ENCODE measurements at places on chromosomes 7 and 10.
A peak's percentile ranks its signal among the peaks of the same experiment; 100 is the strongest.

DNA sequence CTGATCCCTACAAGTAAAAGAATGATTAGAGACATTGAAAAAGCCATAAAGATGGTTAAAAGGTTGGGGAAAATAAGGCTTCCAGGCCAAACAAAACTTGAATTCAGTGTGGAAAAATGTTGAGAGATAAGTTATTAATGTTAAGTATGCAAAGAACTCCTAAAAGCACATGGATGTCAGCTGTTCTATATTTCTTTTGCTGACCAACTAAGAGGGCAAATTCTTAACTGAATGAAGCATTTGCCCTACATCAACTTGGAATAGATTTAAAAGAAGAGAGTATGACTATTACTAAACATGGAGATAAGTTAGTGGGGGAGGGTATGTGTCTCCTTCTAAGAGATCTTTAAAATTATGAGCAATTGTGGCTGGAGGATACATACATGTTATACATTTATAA is 124.8 kb downstream of the KIAA1217 start:
- no peak for DNase-seq

- DNase-seq = peak; percentile 1
Measured at GRCh38 chr10:103512166-103512565, 18.7 kb downstream of the NEURL1 start.

DNA sequence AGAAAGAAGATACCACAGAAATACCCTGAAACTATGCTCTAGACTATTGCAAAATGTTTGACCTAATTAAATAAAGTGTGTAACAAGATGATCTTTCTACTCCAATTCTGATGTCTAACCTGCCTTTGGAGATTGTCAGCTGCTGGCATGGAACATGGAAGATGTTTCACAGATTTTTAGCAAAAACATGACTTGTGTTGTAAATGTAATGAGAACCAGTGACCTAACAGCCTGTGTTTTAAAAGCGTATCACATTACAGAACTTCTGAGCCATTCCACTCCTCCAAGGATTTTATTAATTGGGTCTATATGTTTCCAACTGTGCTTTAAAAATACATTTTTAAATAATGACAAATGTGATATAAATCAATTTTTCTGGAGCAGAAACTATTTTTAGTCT is 526.3 kb upstream of the SEMA3D start:
- no peak for DNase-seq

DNA sequence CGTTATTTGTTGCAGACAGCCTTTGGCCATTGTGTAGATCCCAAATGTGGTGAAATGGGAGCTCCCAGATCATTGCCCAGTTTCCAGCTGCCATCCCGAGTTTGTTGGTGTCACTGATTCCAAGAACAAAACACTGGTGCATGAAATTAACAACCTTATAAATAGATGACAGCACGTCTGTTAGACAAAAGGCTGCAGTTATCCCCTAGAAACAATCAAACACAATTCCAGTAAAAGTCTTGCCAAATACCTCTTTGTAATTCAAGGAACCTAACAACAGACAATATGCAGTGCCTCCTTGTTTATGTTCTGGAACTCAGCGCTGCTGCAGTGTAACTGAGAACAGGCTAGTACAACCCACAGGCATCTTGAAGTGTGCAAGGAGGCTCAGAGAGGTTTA is 404.5 kb downstream of the PAXIP1 start:
- no peak for DNase-seq

GRCh38 chr10:3119796-3120459 is 52.6 kb downstream of the PFKP start:
- peak; percentile 57 for DNase-seq

DNA sequence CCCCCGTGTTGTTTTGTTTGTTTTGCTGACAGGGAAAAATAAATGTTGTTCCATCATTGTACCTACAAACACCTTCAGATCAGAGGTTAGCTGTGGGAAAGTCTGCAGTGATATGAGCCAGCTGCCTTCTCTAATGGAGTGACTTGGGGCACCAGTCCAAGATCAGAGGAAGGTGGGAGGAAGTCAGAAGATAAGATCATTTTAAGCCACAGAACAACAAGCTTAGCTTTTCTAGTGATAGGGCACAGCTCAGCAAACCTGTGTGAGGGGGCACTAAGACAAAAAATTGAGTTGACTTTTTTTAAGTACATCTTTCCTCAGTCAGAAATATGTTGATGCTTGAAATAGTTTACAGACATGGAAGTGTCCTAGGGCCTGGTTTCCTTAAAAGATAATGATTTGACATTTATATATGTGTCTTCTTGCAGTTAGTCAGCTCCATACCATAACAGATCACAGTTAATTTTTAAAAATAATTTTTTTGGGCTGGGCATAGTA is 240.3 kb upstream of the KAT6B start:
- no peak for DNase-seq

DNA sequence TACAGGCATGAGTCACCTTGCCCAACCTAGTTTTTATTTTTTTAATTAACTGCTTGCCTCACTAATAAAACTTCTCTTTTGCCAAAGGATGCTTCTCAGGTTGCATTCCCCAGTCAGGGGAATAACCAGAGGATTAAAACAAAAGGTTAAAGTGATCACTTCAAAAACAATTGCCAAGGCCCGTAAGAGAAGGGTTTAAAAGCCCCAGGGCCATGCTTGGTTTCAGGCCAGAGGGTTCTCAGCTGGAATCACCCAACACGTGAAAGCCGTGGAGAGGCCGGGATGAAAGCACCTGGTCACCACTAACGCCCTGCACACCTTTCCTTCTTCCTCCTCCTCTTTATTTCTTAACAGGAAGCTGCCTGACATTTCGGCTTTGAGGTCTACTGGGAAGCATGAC is 587.5 kb downstream of the PTPRN2 start:
- no peak for DNase-seq

GRCh38 chr7:51620706-51621105 is 304.1 kb upstream of the COBL start:
- DNase-seq = no peak

- DNase-seq = no peak
Measured at GRCh38 chr10:14616465-14616864, 158.2 kb downstream of the FAM107B start.

DNA sequence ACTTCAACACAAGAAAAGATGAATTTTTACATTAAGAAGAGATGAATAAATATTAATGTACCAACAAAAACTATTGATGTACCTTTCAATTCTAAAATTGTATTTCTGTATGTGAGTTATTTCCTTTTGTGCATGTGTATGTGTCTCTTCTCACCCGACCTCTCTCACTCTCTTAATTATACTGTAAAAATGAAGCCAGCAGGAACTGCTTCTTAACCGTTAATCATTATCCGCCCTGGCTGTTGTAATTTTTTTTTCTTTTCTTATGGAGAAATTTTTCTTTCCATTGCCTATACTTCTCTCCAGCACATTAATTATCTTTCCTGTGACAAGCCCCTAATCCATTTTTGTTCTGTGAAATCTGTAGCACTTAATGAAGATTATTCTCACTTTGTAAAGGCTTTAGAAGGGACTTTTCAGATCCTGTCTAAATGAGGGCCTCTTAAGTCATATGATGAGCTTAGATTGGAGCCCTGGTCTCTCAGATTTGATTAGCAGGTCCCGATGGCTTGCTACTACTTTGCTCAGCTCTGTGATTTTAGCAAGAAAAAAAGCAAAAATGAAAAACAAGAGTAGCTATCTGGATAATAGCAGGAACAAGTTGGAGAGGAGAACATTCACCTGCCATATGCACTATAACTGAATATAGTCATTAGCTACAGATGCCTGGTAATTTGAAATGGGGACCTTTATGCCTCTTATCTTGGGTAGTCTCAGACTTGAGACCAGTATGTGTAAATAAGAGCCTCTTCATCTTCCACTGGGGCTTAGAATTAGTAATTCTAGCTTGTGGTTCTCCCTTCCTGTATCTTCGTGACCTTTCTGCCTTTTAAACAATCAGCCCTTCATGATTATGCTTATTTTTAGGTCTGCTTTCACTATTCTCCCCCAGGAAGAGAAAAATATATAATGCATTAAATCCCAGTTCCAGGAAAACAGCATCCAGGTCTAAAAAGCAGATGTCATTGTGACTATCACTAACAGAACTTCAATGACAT is 80.0 kb upstream of the COL1A2 start:
- no peak for DNase-seq

GRCh38 chr7:4260867-4261600 is 421.1 kb upstream of the FOXK1 start:
- DNase-seq = no peak

- DNase-seq = no peak
Measured at GRCh38 chr7:5266191-5267028, 16.3 kb upstream of the SLC29A4 start.

DNA sequence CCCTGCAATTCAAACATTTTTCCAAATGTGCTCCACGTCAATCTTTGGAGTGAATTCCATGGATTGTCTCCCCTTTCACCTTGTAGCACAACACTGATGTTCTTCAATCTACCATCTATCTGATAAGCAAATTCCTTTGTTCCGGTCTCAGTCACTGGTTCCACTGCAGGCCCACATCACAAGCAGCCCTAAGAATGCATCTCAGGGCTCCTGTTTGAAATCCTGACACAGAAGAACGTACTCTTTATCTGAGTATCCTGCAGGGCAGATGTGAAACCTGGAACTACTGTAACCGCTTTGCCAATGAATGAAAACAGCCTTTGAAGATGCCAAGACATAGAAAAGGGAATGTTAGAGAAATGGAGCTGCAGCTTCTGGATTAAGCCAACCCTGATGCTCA is 62.9 kb upstream of the FAM133B start:
- DNase-seq = no peak

DNA sequence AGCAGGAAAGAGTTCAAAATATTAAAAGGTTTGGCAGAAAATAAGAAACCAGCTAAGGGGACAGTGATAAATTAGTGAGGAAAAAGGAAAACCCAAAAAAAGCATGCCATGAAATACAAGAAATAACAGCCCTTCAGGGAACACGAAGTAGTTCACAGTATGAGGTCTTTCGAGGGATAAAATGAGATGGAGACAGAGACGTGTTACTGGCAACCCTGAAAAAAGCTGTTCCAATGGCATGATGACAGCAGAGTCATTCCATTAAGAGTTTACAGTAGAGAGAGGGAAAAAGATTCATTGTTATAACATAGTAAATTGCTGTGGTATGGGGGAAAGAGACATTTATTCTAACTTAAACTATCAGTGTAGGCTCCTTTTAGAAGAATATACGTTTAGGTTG is 391.2 kb downstream of the ANKRD7 start:
- no peak for DNase-seq

- DNase-seq = no peak
Measured at GRCh38 chr7:71705901-71706596, 574.1 kb downstream of the GALNT17 start.

DNA sequence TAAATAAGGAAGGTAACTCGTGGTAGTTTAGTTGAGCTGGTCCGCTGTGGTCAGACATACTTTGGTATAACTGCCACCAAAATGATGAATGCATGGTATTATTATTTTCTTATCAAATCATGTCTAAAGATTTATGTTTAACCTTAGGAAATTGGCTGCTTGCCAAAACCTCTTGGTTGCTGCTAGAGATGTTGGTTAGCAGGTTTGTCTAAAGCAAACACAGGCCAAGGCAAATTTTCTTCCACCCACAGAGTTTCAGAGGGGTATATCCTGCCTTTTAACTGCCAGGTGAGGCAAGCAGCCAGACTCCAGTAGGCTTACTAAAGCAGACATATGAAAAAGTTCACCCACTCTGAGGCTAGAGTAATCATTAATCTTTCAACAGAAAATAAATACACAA is 101.4 kb downstream of the SEMA3E start:
- no peak for DNase-seq

DNA sequence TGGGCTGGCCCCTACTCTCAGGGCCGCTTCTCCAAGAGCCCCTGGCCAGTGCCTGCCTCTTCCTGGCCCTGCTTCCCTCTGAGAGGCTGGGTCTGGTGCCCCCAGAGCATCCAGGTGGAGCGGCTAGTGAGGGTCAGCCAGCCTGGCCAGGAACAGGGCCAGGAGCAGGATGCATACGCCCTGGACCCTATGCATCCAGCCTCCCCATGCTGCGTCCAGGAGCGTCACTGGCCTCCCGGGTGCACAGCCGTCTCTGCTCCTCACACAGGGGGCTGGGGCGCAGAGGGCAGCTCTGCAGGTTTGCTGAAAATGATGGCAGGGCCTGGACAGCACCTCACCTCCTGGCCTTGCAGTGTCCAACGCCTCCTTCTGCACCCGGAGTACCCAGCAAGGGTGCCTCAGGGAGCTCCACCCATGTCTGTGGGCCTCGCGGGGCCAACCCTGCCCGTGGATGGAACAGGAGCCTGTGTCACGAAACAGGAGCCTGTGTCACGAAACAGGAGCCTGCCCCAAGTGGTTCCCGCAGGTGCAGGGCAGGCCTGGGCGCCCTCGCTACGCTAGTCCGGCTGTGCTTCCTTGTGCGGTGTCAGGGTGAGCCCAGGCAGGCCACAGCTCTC is 246.2 kb upstream of the PPP2R2D start:
- DNase-seq = no peak

- DNase-seq = no peak
Measured at GRCh38 chr7:30912021-30912730, 523 bp downstream of the AQP1 start.

- no peak for DNase-seq
Measured at GRCh38 chr10:23534326-23534725, 95.5 kb downstream of the OTUD1 start.

GRCh38 chr10:125591886-125592285 is 91.1 kb downstream of the TEX36 start:
- DNase-seq = no peak

DNA sequence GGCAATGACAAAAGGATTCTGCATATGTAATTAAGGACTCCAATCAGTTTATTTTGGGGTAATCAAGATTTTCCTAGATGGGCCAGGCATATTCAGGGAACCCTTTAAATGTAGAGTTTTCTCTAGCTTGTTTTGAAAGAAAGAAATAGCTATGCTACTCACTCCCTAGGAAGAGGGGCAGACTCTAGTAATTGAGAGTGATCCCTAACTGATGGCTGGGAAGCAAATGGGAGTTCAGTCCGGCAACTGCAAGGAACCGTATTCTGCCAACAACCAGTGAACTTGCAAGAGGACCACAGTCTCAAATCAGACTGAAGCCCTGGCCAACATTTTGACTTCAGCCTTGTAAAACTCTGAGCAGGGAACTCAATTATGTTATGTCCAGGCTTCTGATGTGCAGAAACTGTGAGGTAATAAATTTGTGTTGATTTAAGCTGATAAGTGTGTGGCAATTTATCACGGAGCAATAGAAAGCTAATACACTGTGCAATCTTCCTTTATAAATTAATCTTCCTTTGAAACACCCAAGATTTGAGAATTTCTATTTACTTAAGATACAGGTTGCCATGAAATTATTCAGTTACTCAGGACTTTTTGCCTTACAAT is 14.0 kb downstream of the AOAH start:
- no peak for DNase-seq

DNA sequence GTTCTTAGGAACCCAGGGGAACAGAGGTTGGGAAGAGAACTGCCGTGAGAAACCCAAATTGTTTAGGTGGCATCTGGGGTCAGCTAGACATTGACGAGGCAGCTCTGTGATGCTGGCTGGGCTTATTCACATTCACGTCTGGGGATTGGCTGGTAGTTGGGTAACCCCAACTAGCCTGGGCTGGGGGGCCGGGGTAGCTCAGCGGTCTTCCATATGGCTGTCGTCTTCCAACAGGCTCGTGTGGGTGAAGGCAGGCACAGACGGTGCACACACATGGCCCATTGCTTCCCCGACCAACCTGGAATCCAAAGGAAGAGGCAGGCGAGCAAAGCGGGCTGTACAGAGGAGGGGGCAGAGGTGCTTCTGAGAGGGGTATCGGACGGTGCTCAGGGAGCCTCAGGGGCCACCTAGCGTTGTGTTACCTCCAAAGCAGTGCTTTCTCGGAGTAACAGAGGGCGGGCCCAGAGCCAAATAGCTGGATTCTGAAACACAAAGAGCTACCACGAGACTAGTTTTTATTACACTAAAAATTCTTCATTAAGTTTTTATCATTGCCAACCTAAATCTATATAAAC is 34.5 kb downstream of the MKI67 start:
- DNase-seq = no peak

- no peak for DNase-seq
Measured at GRCh38 chr7:118877187-118877586, 652.7 kb downstream of the ANKRD7 start.
